ENCODE measurements at places on chromosomes 12 and 14.
A peak's percentile ranks its signal among the peaks of the same experiment; 100 is the strongest.

GRCh38 chr12:6038160-6038559 is 86.3 kb downstream of the VWF start:
- DNase-seq: peak; percentile 78

DNA sequence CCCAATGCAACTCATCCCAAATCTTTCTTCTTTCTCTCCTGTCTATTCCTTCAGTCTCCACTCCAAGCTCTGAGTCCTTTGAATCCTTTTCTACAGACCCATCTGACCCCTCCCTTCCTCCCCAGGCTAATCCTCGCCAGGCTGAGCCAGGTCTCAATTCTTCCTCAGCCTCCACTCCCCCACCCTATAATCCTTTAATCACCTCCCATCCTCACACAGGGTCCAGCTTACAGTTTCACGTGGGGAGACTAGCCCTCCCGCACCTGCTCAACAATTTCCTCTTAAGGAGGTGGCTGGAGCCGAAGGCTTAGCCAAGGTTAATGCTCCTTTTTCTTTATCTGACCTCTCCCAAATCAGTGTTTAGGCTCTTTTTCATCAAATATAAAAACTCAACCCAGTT is 63.8 kb downstream of the MOK start:
- no peak for DNase-seq

- DNase-seq: no peak
Measured at GRCh38 chr12:116612436-116612835, 53.3 kb downstream of the MAP1LC3B2 start.

GRCh38 chr12:5733136-5733755 is 211.8 kb downstream of the ANO2 start:
- no peak for DNase-seq

DNA sequence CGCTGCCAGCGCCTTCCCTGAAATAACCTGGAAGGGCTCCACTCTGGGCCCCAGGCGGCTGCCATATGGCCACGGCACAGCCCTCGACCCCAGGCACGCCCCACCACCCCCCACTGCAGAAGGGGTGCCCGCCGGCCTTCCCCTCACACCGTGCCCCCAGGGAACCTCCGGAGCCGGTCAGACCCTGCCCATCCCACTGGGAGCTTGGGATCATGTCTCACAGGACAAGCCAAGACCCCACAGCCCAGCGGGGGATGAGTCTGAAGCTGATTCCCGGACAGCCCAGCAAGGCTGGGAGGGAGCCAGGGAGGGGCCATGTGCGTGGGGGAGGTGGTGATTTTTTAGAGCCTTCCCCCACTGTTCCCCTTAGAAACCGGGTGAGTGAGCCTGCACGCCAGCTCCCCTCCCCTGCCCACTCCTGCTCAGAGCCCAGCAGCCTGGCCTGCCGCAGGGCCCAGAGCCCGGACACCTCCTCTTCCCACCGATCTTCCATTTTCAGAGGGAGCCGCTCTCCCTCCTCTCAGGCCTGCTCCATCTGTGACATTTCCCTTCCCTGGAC is 1.4 kb downstream of the RIMBP2 start:
- DNase-seq: no peak

- no peak for DNase-seq
Measured at GRCh38 chr12:2483713-2484112, 311.1 kb upstream of the FKBP4 start.

GRCh38 chr12:8697120-8697475 is 693 bp upstream of the RIMKLB start:
- DNase-seq: peak; percentile 72

DNA sequence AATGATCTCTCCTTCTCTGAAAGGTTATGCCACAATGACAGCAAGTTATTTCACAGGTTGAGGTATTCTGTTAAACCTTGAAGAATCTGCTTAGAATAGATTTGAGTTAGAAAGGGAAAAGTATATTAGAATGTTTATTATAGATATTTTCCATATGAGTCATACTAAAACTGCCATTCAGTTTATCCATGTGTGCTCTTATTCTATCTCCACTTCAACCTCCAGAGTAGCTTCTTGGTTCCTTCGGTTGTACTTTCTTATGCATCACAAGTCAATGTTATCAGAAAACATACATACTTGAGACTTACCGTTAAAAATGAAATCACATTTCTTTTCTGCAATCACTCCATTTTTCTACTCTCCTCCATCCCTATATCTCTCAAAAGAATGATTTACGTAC is 197.7 kb downstream of the BCAT1 start:
- peak; percentile 8 for DNase-seq

DNA sequence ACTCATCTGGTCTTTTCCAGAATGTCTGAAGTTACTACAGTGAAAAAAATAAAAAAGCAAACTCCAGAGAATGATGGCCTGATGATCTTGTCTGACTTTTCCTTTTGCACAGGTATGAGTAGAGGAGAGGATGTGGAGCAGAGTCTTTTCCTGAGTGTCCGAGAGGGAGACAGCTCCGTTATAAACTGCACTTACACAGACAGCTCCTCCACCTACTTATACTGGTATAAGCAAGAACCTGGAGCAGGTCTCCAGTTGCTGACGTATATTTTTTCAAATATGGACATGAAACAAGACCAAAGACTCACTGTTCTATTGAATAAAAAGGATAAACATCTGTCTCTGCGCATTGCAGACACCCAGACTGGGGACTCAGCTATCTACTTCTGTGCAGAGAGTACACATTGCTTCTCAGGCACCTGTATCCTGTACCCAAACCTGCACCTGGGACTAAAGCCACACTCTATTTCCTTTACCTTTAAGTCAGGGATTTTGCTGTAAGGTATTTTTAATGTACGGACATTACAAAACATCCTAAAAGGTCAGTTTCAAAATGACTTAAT is 75.8 kb upstream of the OR4E1 start:
- DNase-seq: no peak

DNA sequence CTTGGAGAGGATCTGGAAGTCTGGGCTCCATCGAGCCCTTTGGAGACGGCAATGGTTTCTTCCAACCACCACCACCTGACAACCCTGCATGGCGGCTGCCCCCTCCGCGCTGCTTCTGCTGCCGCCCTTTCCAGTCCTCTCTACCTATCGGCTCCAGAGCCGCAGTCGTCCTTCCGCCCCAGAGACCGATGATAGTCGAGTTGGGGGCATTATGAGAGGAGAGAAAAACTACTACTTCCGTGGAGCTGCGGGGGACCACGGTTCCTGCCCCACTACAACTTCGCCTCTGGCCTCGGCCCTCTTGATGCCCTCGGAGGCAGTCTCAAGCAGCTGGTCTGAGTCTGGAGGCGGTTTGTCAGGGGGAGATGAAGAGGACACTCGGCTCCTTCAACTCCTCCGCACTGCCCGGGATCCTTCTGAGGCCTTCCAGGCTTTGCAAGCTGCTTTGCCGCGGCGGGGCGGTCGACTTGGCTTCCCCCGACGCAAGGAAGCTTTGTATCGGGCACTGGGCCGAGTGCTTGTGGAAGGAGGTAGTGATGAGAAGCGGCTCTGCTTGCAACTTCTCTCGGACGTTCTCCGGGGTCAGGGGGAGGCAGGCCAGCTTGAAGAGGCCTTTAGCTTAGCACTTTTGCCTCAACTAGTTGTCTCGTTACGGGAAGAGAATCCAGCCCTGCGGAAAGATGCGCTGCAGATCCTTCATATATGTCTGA is 499 bp downstream of the TOGARAM1 start:
- DNase-seq: peak; percentile 82

Measured in GM23248 (cell line).